ENCODE measurements at places on chromosomes 6 and 20. TPM values are rescaled to one million over a fixed set of nuclear protein-coding genes. Genes with fewer than 3 reads are reported as not detected.

The PNPLA1 gene
- total RNA-seq: not detected

The SF3B5 gene
- total RNA-seq: 129 TPM

The C2 gene
- total RNA-seq: 63.0 TPM

The GPLD1 gene
- 0.60 TPM for total RNA-seq

GRCh38 chr6:3929281-3929798 is 80.2 kb downstream of the FAM50B start:
- no peak for DNase-seq

GRCh38 chr6:21459641-21460040 is 133.9 kb upstream of the SOX4 start:
- no peak for DNase-seq

- DNase-seq: no peak
These were observed 56.2 kb upstream of the PREP start for GRCh38 chr6:105459049-105459448.

DNA sequence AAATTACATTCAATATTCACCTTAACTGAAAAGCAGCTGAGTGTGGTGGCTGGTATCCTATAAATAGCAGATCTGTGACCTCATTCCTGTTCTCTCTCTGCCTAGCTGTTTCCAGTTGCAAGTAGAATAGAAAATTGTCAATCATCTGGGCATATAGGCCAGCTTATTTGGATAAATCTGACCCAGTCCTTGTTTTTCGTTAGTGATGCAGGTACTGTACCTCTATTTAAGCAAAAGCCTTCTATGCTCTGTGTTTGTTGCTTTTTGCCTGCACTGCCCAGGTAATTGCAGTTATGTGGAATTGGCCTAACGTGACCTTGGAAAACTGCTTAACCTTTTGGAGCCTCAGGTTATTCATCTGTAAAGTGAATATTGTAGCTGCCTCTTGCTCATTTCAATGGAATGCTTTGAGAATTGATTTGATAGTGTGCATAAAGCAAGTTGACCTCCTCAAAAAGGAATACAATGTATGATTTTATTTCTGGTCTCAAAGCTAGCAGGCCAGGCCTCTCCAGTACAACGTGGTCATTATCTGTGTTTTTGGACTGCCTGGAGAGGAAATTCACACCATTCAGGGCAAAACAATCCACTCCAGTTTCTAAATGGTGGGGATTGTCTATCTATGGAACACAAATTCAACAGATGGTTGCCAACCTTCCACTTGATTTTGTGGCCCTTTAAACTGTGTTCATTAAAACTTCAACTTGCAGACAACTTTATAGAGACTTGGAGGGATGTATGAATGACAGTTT is 508.7 kb upstream of the CITED2 start:
- DNase-seq: no peak

DNA sequence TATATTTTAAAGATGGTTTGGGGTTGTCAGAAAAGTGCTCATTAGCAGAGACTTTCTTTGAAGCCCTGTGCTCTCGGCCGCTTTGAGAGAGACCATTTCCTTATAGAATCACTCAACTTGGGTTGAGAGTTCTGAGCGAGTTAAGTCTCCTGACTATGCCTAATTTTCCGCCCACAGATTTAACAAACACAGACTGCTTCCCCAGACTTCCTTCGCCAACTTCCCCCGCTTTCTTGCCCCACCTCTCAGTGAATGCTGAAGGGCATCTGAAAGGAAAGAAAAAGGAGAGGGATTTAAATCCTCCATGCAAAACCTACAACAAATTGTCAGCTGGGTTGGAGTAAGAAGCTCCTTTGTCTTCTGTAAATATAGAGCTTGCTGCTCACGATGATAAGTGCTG is 224.0 kb downstream of the EYA2 start:
- DNase-seq: no peak

- no peak for DNase-seq
These were observed 176.8 kb downstream of the NFATC2 start for GRCh38 chr20:51365670-51366069.

- no peak for DNase-seq
These were observed 57.5 kb downstream of the FOXC1 start for GRCh38 chr6:1667012-1667804.

DNA sequence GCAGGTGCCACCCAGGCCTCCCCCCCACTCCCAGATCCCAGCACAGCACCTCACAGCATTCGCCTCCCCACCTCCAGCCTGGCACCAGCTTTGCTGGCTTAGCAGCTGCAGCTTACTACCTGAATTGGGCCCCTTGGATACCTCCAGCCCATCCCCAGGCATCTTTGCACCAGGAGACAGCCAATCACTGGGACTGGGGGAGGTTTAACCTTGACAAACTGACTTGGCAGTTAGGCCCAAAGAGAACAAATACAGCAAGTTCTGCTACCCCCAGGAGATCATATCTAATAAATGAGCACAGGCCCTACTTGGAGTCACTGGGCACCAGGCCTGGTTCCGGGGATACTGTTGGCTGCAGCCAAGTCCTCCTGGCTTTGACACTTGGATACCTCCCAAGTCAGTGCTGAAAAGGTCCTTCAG is 8.8 kb downstream of the PDRG1 start:
- peak; percentile 45 for DNase-seq

- peak; percentile 49 for DNase-seq
These were observed 137.9 kb downstream of the MAFB start for GRCh38 chr20:40551125-40551530.

GRCh38 chr20:50919567-50919966 is 11.7 kb downstream of the ADNP start:
- no peak for DNase-seq
